ENCODE measurements at places on chromosomes 1 and 21.

GRCh38 chr1:119330466-119331189 is 38.0 kb upstream of the HAO2 start:
- no peak for DNase-seq

GRCh38 chr1:71228241-71228640 is 147.4 kb upstream of the ZRANB2 start:
- no peak for DNase-seq

- DNase-seq, result no peak
Observed at GRCh38 chr1:94796266-94796665, 23.9 kb upstream of the SLC44A3 start.

DNA sequence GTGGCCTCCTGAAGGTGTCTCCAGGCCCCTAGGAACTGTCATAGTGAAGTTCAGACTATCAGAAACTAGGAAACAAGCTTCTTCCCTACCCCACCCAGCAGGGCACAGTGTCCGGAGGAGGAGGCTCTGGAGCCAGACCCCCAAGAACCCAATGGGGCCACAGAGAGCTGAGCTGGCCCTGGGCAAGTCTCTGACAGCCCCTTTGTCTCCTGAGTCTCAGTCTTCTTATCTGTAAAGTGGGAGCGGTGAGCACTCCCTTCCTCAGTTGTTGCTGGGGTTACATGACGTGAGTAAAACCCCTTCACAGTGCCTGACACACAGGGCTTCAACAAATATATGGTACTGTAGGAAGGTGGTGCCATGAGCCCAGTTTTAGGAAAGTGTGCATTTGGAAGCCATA is 675.8 kb downstream of the MATN1 start:
- DNase-seq, result no peak

- DNase-seq, result no peak
Observed at GRCh38 chr21:26809745-26810144, 35.5 kb downstream of the ADAMTS1 start.

- no peak for DNase-seq
Observed at GRCh38 chr21:32099812-32100416, 178.9 kb downstream of the MIS18A start.

DNA sequence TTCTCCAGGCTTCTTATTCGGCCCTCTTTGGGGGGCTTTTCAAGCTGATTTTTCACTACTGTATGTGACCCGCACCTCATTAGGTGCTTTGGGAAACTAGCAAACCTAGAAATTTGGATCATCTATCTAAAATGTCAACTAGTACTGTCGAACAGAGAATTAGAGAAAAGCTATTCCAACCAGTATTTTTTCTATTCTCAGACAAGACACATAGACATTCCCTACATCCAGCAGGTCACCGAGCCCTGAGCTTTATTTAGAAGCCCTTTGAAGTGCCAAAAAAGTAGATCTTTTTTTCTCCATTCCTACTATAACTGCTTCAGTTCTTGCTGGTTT is 310 bp upstream of the SSR2 start:
- no peak for DNase-seq

- DNase-seq, result no peak
Observed at GRCh38 chr1:2224170-2224584, 3.9 kb upstream of the SKI start.
